ENCODE measurements at places on chromosomes 4 and X.

- no peak for DNase-seq
These were observed 186.2 kb downstream of the ANKRD50 start for GRCh38 chr4:124526331-124526730.

DNA sequence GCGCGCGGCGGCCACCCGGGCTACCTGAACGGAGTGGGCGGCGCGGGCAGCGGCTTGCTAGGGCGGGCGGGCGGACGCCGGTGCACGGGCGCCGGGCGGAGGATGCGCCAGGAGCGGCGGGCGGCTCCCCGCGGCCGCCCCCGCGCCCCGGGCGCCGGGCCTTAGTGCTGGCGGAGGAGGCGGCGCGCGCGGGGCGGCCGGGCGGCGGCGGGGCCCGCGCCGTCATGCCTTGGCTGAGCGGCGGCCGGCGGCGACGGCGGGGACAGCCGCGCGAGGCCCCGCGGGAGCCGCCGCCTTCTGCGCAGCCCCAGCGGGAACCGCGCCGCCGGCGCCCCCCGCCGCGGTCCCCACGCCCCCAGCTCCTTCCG, 48.2 kb downstream of the CLDN34 start:
- no peak for DNase-seq

DNA sequence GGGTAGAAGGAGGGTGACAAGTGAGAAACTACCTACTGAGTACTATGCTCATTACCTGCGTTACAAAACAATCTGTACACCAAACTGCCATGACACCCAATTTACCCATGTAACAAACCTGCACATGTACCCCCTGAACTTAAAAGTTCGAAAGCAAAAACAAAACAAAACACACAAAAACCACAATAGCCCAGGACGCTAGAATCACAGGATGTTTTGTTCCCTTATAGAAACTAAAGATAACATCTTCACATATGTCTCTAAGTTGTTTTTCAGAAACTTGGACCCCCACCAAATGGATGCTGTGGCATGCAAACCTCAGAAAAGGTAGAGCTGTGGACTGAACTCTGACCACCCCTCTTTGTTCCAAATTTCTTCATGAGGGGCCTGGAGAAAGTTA, 25.2 kb upstream of the PNMA5 start:
- no peak for DNase-seq

DNA sequence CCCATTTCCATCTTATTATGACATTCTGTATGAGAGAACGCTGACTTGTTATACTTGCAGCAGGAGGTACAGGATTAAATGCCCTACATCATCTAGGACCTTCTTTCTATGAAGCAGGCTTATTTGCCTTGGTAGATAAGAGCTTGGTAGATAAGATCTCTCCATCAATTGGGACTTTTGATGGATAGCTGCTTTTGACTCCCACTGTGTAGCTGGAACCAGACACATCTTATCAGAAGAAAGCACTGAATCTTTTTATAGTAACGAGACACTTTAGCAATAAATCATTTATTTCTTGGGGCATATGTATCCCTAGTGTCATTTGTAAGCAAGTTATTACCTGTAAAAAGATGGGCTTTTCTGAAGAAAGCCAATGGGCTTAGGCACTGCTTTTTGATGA, 613.9 kb downstream of the TECRL start:
- no peak for DNase-seq

DNA sequence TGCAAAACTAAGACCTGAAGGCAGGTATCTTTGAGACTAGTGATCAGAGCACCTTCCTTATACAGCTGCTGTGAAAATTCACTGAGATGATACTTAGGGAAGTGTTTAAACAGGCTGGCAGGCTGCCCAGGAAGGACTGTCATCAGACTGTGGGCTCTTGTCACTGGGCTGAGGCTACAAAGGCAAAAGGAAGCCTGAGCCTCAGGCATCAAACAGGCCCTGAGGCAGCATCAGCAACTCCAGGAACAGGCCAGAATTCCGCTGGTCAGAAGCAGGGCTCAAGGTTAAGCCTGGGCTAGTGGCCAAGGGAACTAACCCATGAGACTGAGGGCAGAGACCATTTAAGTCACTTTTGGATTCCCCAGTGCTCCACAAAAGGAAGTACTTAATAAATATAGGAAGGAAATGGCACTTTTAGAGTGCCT, 12.8 kb downstream of the PJA1 start:
- no peak for DNase-seq

DNA sequence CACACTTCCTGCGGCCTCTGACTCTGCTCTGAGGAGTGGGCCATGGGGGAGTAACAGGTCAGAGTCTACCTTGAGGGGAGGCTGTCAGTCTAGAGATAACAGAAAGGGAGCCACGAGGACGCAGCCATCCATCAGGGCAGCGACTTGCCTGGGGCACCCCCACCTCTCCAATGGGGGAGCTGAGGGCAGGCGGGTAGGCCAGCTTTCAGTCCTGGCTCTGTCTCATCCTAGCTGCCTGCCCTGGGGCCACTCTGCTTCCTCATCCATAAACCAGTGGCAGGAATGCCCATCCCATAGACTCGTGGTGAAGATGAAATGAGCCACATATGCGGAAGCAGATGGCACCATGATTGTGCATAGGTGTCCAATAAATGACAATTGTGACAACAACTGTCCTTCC, 13.2 kb downstream of the MAGED2 start:
- DNase-seq = no peak

GRCh38 chrX:29992083-29992482, 223.3 kb upstream of the MAGEB2 start:
- DNase-seq = no peak

GRCh38 chrX:9110808-9111207, 76.9 kb upstream of the FAM9B start:
- DNase-seq = no peak

DNA sequence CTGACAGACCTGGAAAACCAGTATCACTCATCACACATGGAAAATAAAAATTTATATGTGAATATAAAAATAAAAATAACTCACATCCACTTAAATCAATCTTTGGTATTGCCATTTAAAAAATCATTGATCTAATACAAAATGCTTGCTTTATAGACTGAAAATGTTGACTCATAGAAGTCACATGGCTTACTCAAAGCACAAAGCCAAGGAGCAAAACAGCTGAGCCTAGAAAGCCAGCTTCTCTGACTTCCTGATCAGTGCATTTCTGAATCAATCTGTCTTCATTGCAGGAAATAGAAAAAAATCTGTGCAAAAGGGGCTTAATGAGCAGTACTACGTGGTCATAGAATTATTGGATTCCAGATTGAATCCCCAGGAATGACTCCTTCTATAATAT, 176.9 kb upstream of the HS3ST1 start:
- DNase-seq = no peak

- no peak for DNase-seq
These were observed 706.9 kb upstream of the TENM3 start for GRCh38 chr4:181536196-181536746.

DNA sequence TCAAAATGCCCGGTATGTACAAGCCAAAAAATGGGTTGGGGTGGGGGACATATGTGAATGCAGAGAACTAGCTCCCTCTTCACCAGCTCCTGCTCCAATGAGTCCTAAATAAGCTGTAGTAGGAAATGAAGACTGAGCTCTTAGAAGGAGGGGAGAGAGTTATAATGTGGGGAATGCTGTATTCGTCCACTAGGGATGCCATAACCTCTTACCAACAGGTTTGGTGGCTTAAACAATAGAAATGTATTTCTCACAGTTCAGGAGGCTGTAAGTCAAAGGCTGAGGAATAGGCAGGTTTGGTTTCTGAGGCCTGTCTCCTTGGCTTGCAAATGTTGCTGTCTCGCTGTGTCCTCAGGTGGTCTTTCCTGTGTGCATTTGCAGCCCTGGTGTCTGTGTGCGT, 4.4 kb upstream of the INPP4B start:
- no peak for DNase-seq

GRCh38 chrX:12814420-12814819, 23.2 kb downstream of the PRPS2 start:
- no peak for DNase-seq

DNA sequence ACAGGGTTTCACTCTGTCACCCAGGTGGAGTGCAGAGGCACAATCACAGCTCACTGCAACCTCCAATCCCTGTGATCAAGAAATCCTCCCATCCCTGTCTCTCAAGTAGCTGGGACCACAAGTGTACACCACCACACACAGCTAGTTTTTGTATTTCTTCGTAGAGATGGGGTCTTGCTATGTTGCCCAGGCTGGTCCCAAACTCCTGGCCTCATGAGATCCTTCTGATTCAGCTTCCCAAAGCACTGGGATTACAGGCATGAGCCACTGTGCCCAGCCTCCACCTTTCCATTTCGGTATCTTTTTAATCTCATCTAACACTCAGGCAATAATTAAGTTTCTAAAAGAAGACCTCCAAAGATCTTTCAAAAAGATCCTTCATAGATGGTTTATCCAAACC, 22.9 kb downstream of the ADGRA3 start:
- DNase-seq = no peak

- DNase-seq = no peak
These were observed 69.3 kb upstream of the LDB2 start for GRCh38 chr4:16967722-16968121.
